ENCODE measurements at places on chromosomes 2 and 18.
A peak's percentile ranks its signal among the peaks of the same experiment; 100 is the strongest.

- DNase-seq: no peak
These were observed 54.9 kb upstream of the BZW1 start for GRCh38 chr2:200756618-200757321.

- DNase-seq: no peak
These were observed 33.1 kb downstream of the SS18 start for GRCh38 chr18:26057344-26057773.

GRCh38 chr2:135093670-135094330 is 41.7 kb downstream of the RAB3GAP1 start:
- no peak for DNase-seq

DNA sequence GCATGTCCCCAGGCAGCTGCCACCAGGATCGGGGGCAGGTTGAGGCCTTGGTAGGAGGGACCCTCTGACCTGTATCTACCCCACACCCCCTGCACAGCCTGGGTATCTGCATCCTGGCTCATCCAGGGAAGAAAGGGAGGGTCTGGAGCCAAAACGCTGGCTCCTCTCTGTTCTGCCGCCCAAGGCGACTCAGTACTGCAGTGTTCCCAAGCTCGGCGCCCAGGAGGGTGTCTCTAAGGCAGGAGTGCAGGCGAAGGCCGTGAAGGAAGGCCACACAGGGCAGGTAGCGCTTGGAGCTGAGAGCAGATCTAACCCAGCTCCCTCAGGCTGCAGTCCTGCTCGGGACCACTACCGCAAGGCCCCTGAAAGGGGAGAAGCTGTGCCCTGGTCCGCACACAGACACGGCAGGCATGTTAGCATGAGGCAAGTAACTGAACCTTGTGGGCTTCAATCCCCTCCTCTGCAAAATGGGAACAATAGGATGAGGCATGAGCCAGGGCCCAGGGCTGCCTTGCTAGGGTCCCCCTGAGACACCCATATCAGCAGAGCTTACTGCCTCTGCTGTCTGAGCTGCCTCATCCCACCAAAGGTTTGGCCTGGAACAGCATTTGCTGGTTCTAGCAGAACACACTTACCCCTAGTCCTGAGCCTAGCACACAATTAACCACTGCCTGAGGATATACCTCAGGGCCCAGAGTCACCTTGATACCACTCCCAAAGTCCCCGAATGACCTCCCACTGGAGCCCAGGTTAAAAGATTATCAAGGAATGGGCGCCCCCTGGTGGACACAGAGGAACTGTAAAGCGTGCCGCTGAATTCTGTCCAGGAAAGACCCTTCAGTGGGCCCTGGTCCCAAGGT is 6.5 kb downstream of the PTMA start:
- DNase-seq: peak; percentile 70

DNA sequence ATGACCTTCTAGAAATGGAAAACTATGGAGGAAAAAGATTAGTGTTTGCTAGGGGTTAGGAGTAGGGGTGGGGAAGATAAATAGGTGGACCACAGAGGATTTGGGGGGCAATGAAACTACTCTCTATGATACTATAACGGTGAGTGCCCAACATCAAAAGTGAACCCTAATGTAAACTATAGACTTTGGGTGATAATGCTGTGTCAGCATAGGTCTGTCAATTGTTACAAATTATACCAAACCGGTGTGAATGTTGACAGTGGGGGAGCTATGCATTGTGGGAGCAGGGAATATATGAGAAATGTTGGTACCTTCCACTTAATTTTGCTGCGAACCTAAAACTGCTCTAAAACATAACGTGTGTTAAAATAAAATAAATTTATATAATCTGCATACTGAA is 180.3 kb downstream of the ALK start:
- no peak for DNase-seq

GRCh38 chr2:234565201-234565600 is 68.3 kb upstream of the ARL4C start:
- no peak for DNase-seq

DNA sequence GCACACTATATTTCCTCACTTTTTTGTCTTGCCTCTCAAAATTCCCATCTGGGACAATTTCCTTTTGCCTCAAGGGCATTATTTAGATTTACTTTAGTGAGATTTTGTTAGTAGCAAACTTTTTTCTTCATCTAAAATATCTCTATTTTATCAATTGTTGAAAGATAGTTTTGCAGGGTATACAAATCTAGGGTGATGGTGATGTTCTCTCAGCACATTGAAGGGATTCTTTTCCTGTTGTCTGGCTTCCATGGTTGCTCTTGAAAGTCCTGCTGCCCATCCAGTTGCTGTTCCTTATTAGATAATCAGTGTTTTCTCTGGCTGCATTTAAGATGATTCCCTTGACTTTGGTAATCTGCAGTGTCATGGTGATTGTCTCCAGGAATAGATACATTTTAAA is 48.1 kb downstream of the NPAS2 start:
- no peak for DNase-seq

GRCh38 chr2:175755169-175755568 is 246.9 kb downstream of the LNPK start:
- DNase-seq: no peak

GRCh38 chr2:211270257-211270656 is 713.9 kb downstream of the CPS1 start:
- DNase-seq: no peak

DNA sequence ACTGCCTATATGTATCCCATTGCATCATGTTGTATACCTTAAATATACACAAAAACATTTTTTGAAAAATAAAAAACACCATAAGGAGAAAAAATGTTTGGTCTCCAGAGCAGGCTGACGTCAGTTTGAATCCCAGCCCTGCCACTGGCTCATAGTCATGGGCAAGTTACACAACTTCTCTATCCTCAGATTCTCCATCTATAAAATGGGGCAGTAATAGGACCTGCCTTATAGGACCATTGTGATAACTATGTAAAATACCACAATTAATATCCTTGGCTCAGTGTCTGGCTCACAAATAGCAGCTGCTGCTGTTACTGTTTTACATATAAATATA is 135.6 kb downstream of the SMAD7 start:
- DNase-seq: no peak

- no peak for DNase-seq
These were observed 2.6 kb downstream of the ANKRD44 start for GRCh38 chr2:197307933-197308521.

DNA sequence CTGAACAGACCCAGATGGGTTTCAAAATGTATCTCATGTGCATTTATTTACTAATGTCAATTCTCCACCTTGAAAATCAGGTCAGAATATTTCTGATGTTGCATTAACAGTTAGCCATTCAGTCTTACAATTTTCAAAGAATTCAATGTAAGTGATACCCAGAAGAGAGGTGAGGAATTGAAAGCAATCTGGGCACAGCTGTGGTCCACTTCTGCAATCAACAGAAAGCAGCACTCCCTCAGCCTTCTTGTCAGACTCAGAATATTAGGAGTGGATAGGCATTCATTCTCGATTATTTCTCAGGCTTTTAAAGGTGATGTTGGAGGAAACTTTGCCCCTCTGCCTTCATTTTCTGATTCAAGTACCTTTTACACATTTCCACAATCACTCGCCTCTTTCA is 15.7 kb downstream of the CCL20 start:
- no peak for DNase-seq

GRCh38 chr2:153595939-153596338 is 117.4 kb upstream of the RPRM start:
- DNase-seq: no peak

DNA sequence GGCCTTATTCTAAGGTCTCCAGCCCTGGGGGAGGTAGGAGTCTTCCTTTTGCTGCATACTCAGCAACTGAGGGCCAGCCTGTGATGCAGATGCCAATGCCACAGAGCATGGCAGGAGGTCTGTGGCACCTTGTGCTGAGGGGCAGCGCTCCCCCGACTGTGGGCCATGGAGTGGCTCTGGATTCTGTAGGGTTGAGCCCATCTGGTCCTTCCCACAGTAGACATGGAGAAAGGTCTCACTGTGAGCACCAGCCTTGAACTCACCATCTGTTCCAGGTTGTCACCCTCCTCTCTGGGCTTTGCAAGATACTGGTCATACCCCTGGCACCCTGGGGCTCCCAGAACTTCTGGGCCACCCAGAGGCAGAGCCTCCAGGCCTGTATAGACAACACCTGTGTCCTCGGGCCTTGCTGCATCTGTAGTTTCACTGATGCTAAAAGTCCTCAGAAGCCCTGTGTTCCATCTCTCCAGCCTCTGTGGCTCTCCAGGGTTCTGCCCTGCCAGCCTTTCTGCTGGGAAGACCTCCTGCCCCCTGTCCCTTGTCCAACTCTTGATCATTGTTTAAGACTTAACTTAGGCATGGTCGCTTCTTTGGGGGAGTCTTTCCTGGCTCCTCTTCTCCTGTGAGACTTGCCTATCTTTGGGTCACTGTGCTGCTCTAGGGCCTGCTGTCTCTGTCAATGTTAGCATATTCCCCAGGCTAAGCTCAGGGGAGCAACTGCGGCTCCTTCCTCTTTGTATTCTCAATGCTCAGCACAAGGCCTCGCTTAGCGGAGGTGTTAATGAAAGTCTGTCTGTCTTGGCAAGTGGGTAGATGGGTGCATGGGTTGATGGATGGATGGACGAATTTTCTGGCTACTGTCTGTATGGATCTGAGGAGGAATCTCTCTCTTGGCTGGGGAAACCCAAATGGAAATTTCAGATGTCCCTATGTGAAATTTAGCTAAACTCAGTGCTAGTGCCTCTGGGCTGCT is 160.9 kb downstream of the DYSF start:
- DNase-seq: no peak

DNA sequence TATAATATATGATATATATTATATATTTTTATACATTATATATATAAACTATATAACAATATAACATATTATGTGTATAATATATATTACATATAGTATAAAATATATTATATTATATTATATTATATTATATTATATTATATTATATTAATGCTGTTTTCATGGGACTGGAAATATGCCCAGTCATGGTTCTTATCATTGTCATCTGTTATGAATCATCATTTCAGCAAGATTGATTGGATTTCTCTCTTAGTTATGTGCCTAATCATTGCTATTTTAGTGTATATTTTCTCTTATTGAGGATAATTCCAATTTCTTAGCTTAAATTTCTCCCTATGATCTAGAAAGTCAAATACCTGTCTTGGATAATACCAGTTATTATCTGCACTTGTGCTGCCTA is 617.8 kb downstream of the TRIB2 start:
- no peak for DNase-seq

GRCh38 chr2:61845320-61845719 is 8.5 kb downstream of the FAM161A start:
- no peak for DNase-seq

DNA sequence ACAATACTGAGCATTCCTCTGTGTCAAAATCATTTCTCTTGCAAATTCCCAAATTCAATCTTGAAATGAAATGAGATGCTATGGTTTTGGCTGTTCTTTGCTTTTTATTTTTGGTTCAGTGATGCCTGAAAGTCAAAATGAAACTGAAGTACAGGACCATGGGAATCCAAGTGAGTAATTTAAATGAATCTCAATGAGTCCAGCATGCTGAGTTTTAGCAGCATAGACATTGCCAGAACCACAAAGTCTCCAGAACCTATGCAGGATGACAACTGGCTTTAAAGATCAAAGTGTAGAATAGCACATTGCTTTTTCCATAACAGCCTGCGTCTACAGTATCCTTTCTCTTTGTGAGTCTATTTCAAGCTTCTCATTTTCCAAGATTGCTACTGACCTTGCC is 1050.7 kb upstream of the PIK3C3 start:
- no peak for DNase-seq

GRCh38 chr18:53070788-53071187 is 730.8 kb downstream of the DCC start:
- no peak for DNase-seq

GRCh38 chr2:24920098-24920808 is at the start of gene ADCY3:
Gene ADCY3, minus strand, starts transcription at chr2:24920237. Its CDS starts 1,250 bp downstream, at chr2:24918987.
- DNase-seq: peak; percentile 74

- no peak for DNase-seq
These were observed 376.9 kb upstream of the TMEFF2 start for GRCh38 chr2:192571636-192572035.

GRCh38 chr2:65876114-65876513 is 443.7 kb upstream of the SPRED2 start:
- no peak for DNase-seq

- no peak for DNase-seq
These were observed 167.5 kb upstream of the PID1 start for GRCh38 chr2:229438430-229439159.

- no peak for DNase-seq
These were observed 589.4 kb upstream of the SYT4 start for GRCh38 chr18:43866696-43867095.

DNA sequence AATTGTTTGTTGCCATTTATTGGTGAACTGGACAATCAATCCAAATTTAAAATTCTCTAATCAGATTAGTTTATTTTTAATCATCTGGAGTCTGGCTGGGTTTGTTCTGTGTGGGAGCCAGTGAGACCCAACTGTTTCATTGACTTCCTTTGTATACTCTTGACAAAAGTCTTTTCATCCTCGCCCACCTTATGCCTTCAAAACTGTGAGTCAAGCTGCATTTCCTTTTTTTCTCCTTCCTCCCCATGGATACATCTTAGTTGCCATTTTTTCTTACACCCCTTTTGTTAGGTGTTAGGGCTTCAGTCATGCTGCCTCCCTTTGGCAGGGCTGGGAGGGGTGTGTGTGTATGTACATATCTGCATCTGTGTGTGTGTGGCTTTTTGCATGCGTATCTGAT is 117.6 kb downstream of the PRKCE start:
- no peak for DNase-seq

GRCh38 chr2:89833116-89833779 is 1141.8 kb downstream of the RPIA start:
- no peak for DNase-seq

DNA sequence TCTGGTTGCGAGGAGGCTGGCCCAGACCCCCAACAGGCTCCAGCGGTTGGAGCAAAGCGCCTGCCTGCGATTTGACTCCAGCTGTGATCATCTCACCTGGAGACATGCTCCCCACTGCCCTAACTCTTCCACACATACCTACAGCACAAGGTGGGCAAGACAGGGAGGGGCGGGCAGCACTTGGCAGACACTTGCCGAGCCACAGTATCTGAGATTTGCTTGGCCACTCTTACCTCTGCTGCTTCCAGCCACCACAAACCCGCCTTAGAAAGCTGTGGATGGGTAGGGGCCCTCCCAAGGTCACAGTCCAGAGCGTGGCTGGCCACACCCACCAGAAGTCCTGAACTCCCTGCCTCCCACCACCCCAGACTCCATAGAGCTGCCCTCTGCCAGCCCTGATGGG is 8.2 kb downstream of the CYP26B1 start:
- no peak for DNase-seq

DNA sequence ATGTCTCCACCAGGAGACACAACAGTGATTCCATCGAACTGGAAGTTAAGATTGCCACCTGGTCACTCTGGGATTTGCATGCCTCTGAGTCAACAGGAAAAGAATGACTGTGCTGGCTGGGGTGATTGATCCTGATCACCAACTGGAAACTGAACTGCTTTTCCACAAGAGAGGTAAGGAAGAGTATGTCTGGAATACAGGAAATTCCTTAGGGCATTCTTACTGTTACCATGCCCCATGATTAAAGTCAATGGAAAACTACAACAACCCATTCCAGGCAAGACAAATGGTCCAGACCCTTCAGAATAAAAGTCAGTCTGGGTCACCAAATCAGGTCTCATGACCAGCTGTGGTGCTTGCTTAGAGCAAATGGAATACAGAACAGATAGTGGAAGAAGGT is 12.0 kb upstream of the DDX1 start:
- DNase-seq: no peak

All from D721Med (cell line).